ENCODE measurements at places on chromosomes 4 and X.

DNA sequence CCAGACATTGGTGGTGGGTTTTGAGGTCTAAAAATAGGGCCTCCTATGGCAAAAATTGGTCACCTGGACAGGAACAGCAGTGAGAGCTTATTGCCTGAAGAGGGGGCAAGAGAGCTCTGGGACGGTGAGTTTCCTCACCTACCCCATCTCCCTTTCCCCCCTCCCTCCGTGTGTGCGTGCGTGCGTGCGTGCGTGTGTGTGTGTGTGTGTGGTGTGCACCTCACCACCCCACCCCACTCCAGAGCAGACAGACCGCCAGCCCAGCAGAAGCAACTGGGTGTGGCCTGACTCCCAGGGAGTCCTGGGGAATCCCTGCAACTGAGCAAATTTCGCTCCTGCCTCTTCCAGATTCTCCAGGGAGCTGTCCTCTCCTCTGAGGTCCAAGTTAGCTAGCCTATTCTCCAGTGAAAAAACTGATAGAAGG, 44.7 kb downstream of the PRPS1 start:
- DNase-seq, result peak; percentile 66

GRCh38 chr4:89100853-89101252, 10.5 kb upstream of the TIGD2 start:
- DNase-seq, result no peak

GRCh38 chr4:155667568-155668511, 1.2 kb downstream of the GUCY1A1 start:
- peak; percentile 24 for DNase-seq

DNA sequence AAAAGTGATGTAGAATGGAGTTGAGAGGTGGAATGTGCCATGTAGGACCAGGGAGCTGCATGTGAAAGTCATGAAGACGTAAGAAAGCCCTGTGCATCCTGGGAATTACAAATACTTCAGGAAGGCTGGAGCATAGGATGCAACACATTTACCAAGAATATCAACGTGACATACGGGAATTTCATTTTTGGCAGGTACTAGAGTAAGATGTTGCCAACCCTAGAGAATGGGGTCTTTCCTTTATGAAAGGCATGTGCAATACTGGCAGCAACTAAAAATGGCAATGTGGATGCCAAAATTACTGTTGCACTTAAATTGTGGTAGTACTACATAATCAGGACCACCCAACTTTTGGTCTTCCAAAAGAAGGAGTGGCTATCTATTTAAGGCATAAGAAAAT, 188.0 kb downstream of the COL25A1 start:
- DNase-seq, result no peak

GRCh38 chr4:11106759-11107158, 321.9 kb downstream of the HS3ST1 start:
- peak; percentile 19 for DNase-seq

DNA sequence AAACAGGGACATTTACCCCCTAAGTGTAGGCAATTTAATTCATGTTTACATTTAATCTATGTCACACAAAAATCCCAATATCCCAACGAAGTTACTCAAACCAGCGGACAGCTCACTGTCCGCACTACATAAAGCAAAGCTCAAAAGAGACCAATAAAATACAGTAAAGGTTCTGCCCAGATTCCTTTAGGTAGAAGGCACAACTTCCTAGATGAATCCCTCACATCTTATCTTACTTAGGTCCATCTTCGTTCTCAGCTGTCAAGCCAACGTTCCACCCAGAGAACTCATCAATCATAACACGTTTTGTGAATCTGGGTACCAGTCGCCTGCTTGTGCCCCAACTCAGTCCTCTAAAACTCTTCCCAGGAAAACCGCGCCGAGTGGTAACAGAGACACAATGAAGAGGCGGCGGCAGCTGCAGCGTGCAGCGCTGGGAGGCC, 1.7 kb downstream of the HNRNPDL start:
- DNase-seq, result no peak

DNA sequence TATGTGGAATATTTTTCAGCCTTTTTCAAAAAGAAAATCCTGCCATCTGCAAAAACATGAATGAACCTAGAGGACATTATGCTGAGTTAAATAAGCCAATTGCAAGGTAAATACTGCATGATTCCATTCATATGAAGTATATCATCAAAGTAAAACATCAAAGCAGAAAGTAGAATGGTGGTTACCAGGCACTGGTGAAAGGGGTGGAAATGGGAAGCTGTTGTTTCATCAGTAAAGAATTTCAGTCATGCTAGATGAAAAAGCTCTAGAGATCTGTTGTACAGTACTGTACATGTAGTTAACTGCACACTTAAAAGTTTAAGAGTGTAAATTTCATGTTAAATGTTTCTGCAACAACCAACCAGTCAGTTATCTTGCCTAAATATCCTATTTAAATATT, 196.8 kb upstream of the ADGRL3 start:
- peak; percentile 1 for DNase-seq

GRCh38 chr4:94621491-94622080, 136.2 kb upstream of the BMPR1B start:
- peak; percentile 39 for DNase-seq

GRCh38 chr4:176302283-176303275, 17.2 kb upstream of the SPCS3 start:
- peak; percentile 86 for DNase-seq

GRCh38 chr4:649751-650310, 24.2 kb downstream of the ATP5ME start:
- no peak for DNase-seq

DNA sequence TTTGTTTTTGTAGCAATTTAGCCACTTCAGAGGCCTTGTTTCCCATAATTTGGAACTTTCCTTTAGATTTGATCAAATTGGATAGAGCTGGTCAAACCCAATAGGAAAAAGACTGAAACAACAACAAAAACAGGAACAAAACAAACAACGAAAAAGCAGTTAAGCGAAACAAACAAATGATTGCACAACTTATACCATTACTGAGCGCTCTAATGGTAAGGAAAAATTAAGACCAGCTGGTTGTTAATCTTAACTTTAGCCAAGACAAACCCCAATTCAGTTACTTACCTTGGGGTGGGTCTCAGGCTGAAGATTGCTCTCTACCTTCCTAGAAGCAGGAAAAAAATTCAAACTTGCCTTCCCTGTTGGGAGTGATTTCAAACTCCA, 38.3 kb downstream of the SPCS3 start:
- DNase-seq, result no peak

GRCh38 chrX:34657726-34658070, 613 bp upstream of the TMEM47 start:
- no peak for DNase-seq

GRCh38 chr4:150297861-150298474, 219.7 kb downstream of the DCLK2 start:
- peak; percentile 59 for DNase-seq

DNA sequence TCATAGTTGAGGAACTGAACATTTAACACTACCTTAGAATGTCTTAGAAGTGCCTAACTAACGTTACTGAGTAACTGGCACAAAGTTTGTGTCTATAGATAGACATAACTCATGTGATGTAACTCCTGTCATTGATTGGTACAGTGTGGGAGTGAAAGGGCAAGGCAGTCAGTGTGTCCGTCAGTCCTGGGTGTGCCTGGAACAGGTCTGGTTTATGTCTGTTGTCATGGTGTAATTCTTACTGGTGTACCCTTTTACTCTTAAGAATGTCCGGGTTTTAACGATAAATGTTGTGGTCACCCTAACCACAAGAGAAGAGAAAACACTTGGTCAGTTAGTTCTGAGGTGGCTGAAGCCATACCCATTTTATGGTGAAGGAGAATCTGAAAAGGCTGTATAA, 93.1 kb upstream of the ESX1 start:
- DNase-seq, result no peak

- no peak for DNase-seq
Measured at GRCh38 chrX:149221230-149221629, 283.9 kb downstream of the IDS start.

- peak; percentile 81 for DNase-seq
Measured at GRCh38 chrX:38805432-38806389, 4.5 kb downstream of the MID1IP1 start.

- DNase-seq, result peak; percentile 40
Measured at GRCh38 chr4:185779517-185779916, 32.5 kb downstream of the SORBS2 start.

DNA sequence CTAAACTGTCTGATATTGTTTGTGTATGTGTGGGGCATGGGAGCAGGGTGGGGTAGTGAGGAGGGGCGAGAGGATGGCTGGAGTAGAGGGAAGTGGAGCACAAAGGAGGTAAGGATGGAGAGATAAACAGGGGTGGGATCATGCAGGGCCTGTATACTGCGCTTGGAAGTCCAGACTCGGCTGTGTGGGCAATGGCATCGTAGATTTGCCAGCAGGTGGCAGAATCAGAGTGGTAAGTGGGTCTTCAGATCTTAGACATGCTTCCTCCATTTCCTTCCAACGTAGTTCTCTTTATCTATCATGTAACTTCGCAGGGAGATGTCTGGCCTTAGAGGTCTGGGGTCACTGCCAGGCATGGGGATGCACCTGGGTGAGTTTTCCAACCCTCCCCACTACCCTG, 155.5 kb downstream of the PDGFRA start:
- peak; percentile 45 for DNase-seq

DNA sequence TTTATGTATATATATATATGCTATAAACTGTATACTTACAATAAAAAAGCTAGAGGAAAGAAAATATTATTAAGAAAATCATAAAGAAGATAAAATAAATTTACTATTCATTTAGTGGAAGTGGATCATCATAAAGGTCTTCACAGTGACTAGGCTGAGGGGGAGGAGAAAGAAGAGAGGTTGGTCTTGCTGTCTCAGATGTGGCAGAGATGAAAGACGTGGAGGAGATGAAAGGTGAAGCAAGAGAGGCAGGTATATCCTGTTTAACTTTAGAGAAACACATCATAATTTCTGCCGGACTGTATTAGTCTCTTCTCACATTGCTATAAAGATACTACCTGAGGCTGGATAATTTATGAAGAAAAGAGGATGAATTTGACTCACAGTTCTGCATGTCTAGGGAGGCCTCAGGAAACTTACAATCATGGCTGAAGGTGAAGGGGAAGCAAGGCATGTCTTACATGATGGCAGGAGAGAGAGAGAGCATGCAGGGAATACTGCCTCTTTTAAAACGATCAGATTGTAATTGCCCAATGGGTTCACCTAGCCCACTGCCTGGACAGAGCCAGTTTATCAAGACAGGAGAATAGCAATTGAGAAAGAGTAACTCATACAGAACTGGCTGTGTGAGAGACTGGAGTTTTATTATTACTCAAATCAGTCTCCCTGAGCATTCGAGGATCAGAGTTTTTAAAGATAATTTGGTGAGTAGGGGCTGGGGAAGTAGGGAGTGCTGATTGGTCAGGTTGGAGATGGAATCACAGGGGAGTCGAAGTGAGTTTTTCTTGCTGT, 22.1 kb upstream of the RRAGB start:
- no peak for DNase-seq

GRCh38 chr4:10925996-10926395, 241.4 kb upstream of the CLNK start:
- peak; percentile 76 for DNase-seq

GRCh38 chrX:12447448-12448064, 309.3 kb downstream of the FRMPD4 start:
- peak; percentile 88 for DNase-seq

DNA sequence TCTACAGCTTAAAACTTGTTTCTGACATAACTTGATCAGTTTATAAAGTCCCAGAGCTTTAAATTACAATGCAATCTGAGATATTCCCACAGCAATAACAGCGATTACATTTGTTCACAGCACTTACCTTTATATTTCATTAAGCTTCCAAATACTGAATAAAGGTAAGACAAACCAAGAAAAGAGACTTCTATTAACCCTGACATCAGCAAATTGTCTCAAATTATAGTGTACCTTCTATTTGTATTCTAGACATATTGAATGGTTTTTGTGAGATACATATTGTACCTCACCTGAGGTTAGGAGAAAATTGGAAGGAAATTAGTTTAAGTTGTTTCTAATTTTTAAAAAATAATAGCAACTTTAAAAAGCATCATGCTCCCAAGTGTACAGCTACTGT, 111.9 kb downstream of the HDAC8 start:
- DNase-seq, result no peak

- DNase-seq, result no peak
Measured at GRCh38 chrX:1444561-1445500, 7.9 kb downstream of the ASMTL start.

GRCh38 chr4:70496231-70496630, 22.1 kb upstream of the AMTN start:
- DNase-seq, result no peak

DNA sequence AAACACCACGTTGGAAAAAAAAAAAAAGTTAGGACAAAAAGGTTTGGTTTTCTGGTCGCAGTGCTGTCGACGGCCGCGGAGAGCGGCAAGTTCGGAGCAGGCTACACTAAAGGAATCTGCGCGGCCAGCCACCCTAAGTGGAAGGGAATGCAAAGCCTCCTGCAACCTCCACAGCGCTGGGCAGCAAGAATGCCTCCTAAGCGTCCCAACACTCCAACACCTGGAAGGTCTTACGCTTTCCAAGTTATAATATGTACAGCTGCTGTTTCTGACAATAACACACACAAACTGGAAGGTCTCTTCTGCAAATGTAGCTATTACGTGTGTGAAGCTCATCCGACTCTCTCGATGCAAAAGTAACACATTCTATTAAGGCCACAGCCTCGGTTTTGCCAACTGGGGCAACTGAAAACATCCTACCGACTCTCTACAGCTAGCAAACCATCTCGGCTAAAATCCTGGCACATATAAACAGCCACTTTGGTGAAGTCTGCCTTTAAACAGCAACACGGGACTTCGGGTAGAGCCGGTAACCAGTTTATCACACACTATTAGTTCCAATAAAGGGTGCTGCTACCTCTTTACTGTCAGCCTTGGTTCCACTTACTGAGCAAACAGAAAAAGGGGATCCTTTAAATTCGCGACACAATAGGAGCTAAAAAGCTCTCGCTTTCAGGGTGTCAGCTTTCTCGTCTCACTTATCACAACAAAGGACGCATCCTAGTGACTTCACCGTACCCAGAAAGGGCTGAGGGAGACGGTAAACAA, 895 bp downstream of the SMIM14 start:
- DNase-seq, result peak; percentile 66

DNA sequence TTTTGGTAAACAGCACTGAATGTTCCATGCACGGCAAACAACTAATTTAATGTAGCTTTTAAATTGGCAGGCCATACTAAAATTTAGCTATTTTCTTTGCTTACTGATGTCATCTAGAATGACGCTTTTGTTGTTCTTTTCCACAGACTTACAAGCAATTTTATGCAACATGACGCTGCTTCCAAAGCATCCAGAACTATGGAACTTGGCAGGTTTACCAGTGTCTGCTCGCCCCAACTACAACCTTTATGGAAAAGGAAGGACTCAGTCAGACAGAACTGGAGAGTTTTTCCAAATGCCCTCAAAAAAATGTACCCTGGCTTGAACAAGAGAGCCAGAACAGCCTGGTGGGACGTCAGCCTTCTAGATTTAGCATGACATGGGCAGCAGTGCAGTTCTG, 58.7 kb downstream of the ANOS1 start:
- DNase-seq, result no peak

- DNase-seq, result no peak
Measured at GRCh38 chr4:90842960-90843359, 715.8 kb downstream of the CCSER1 start.

Measured in fibroblast of skin of abdomen (primary cell).